ENCODE measurements at places on chromosomes 4 and X.

GRCh38 chr4:125789023-125789422 is 474.3 kb downstream of the FAT4 start:
- DNase-seq, result no peak

- no peak for DNase-seq
Measured at GRCh38 chr4:145553375-145553774, 65.8 kb upstream of the MMAA start.

DNA sequence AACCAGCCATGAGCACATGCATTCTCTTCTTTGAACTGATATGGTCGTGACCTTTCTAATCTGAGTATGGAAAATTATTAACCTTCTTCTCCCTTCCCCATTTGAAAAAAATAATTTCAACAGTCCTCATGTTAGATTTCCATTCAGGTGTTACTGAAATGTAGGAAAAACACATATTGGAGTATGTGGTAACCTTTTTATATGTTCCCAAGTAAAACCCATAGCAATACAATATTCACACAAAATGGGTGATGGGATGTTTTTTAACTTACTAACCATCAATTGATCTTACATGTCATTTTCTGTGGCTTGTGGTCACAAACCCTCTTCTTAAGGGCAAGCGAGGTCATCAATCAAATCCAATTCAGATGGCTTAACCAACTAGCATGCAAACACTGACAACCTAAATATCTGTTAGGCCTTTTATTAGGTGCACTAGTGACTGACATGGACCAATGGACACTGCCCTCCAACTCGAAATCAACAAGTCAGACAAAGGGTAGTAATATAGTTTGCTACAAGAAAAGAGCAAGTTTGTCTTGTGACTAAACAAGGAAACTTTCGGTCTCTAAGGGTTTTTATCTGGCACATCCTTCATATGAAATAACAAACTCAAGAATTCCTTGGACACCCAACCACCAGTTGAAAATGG is 74.3 kb downstream of the CAMK2D start:
- DNase-seq, result no peak

GRCh38 chrX:41273638-41274037 is 60.3 kb upstream of the DDX3X start:
- no peak for DNase-seq

DNA sequence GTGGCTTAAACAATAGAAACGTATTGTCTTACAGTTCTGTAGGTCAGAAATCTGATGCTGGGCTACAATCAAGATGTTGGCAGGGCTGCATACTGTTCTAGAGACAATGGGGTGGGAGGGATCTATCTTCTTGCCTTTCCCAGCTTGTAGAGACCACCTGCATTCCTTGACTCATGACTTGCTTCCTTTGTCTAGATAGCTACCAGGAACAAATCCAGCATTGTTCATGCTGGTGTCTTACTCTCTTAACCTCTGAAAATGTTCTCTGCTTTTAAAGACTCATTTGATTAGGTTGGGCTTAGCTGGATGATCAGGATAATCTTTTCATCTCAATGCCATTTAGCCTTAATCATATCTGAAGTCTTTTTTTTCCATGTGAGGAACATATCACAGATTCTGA is 169.0 kb downstream of the ZNF330 start:
- no peak for DNase-seq
